ENCODE measurements at places on chromosomes 6 and 20.

DNA sequence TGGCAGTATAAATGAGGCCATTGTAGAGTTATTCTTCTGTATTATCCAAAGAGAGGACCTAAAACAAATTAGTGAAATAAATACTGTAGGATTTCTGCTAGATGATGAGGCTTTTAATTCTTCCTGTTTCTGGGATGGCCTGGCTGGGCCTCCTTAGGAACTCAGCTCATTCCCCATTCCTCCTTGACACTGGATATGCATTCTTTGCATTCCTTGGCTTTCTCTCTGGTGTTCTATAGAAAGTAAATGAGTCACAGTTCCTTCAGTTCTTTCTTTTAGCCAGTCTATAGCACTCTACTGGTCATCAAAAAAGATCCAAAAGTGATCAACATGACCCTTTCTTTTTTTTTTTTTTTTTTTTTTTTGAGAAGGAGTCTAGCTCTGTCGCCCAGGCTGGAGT is 8.6 kb downstream of the OR10C1 start:
- no peak for DNase-seq

DNA sequence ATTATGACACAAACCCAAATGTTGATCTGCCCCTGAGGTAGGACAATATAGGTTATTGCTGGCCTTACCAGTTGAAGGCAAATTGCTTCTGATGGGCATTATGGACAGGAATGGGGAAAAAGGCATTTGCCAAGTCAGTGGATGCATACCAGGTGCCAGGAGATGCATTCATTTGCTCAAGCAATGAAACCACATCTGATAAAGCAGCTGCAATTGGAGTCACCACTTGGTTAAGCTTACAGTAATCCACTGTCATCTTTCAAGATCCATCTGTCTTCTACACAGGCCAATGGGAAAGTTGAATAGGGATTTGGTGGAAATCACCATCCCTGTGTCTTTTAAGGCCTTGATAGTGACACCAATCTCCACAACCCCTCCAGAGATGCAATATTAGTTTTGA is 648.6 kb downstream of the COL12A1 start:
- no peak for DNase-seq

DNA sequence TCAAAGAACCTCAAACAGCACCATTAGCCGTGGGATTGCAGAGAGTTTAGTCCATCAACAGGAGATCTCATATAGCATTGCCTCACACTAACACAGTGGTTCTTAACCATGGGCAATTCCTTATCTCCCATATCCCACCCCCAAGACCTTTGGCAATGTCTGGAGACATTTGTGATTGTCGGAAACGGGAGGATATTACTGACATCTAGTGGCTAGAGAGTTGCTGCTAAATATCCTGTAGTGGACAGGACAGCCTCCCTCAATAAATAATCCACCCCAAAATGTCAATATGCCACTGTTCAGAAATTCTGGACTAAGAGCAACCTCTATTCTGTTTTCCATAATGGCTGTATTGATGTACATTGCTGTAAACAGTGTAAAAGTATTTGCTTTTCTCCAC is 210.1 kb upstream of the CCN2 start:
- no peak for DNase-seq

DNA sequence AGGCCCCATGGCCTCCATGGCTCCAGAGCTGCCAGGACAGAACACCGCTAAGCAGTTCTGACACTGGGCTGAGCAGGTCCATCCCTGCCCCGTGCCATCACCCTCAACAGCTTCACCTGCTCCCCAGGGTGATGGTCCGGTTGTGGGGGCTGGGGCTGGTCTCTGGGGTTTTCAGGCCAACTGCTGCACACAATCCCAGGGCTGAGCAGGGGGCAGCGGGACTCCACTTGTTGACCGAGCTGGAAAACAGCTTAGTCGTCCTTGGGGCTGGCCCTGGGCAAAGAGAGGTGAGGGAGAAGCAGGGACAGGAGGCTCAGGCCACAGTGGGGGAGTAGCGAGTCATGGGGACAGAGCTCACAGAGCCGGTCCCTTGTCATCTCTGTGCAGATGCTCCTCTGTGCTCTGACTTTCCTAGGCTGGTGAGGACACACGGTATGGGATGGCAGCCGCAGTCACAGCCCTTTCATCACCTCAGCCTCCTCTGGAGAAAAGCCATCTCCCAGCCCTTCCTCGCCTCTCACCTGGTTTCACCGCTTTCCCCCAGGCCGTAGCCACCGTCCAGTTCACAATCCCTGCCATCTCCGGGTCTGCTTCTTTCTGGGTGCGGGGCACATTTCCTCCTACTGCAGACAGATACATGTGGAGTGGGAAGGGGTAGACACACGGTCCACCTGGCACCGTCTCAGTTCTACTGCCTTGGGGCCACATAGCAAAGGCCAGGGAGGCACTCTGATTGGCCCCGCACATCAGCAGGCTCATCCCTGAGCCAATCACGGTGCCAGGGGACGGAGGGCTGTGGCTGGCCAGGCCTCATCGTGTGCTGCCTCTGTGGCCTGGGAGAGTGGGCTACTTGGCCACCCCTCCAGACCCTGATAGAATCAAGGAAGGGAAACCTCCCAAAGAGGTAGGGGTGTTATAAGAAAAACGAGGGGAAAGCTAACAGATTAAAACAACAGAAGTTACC is 19.1 kb downstream of the MDFI start:
- no peak for DNase-seq

- no peak for DNase-seq
Observed at GRCh38 chr6:16511723-16512489, 249.4 kb downstream of the ATXN1 start.

GRCh38 chr6:113671421-113671820 is 185.7 kb upstream of the MARCKS start:
- DNase-seq: peak; percentile 53

GRCh38 chr6:2127484-2127911 is 117.9 kb downstream of the GMDS start:
- DNase-seq: no peak

DNA sequence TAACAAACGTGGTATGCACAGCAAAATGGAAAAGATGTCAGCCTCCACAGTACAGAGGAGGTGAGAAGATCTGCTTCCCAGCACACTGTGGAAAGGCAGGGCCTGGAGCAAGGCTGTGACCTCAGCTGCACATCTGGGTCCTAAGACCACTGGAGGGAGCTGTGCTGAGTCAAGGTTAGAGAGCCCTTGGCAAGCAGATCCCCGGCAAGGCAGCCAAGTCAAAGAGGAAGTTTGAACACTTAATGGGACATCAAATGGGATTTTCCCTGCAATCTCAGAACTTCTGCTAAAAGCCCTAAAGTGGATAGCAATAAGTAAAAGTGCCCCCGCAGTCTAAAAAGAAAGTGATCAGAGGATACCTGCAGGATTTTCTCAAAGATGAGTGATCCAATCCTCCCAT is 39.5 kb downstream of the UNC5CL start:
- DNase-seq: peak; percentile 96

DNA sequence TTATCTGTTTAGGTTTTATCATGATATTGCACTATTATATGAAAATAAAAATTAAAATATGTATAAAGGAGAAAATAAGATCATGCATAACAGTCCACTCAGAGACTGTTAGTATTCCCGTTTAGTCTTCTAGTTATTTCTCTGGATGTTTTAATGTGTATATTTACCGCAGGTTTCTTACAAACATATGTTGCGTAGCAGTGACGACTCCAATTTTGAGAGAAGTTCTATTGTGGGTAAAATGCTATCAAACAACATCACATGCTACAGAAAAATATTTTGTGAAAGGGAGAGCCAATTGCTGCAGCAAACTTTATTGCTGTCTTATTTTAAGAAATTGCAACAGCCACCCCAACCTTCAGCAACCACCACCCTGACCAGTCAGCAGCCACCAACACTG is 72.4 kb upstream of the NXT1 start:
- DNase-seq: no peak

GRCh38 chr6:2634139-2634964 is 116.4 kb downstream of the MYLK4 start:
- peak; percentile 94 for DNase-seq

DNA sequence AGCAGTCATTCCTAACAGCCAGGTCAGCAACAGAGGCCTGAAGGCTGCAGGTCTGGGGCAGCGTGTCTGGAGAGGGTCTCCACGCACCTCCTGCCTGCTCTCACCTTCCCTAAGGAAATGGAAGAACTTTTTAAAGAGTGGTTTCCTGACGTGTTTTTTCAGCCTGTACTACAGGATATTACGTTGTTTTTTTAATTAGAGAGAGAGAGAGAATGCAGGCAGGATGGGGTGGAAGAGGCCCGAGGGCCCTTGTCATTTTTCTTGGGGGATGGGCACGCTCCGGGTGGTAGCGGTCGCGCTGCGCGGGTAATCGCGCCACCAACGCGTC is 2.1 kb downstream of the DLL1 start:
- no peak for DNase-seq

DNA sequence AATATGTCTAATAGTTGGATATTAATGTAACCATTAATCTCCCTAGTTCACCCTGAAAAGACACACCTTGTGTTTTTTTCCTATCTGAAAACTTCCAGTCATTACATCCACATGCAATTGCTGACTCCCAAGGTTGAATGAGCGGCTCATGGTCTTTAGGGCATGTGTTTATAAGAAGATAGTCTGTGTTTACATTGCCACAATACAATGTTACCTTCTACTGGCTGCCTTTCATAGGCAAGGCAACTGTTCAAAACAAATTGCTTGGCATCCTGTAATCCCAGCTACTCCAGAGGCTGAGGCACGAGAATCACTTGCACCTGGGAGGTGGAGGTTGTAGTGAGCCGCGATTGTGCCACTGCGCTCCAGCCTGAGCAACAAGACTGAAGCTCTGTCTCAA is 86.8 kb upstream of the SHLD1 start:
- DNase-seq: no peak

GRCh38 chr20:46083101-46083500 is 6.7 kb downstream of the NCOA5 start:
- no peak for DNase-seq

DNA sequence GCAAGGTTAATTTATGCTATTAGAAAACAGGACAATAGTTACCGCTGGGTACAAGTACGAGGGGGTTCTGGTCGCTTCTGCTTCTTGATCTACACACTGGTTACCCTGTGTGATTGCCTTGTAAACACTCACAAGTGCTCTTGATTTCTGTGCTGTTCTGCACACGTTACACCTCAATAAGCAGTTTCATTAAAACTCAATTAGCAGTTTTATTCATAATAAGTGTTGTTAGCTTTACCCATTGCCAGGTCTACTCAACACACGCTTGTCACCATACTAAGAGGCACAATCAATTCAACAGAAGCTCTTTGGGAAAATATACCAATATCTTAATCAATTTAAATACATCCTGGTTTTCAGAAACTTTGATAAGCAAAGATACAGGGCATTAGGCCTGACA is 20.4 kb downstream of the BMP7 start:
- DNase-seq: no peak

- DNase-seq: no peak
Observed at GRCh38 chr20:46328200-46328882, 20.0 kb upstream of the CDH22 start.

GRCh38 chr6:108831104-108831503 is 17.1 kb upstream of the ARMC2 start:
- DNase-seq: no peak

DNA sequence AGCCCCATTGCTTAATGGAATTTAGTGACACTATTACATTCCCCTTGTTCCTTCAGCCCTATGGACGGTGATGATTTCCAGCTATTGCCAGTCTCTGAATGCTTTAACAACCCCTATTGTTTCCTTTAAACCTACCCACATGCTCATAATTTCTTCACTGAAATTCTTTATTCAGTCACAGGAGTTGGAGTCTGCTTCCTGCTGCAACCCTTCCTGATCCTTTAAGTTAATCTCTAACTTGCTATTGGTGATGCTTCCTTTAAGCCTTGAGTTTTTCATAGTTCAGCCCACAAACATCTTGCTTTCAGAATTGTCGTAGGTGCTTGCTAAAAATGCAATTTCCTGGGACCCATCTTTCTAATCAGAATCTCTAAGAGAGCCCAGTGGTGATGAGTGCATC is 66.3 kb upstream of the TNFAIP3 start:
- DNase-seq: no peak

DNA sequence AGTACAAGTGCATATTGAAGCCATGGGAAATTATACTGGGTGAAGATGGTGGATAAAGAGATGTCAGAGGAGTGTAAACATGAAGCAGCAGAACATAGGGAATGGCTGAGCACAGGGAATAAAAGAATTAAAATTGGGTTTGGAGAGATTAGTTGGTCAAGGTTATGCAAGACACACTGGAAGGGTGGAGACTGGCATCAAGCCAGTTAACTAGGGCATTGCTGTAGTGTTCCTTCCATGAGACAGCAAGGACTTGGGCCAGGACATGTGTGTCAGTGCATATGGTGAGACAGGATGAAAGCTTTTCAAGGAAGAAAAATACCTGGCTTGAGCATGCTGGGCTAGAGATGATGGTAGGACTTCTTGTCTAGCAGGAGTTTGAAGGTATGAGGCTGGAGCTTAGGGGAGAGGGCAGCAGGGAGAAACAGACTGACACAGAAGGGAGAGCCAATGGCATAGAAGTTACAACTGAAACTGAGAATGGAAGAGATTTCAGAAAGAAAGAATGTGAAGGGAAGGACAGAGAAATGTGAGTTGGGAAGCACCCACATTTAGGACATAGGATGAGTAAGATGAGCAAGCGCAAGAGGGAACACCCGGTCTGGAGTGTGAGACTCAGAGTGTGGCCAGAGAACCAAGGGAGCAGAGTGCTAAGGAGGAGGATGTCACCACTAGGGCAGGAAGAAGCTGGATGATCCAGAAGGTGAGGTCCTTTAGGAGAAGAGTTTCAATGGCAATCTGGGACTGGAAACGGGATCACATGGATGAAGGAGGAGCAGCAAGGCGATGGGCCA is 14.5 kb upstream of the TMEM170B start:
- DNase-seq: peak; percentile 65

- DNase-seq: no peak
Observed at GRCh38 chr6:24888715-24889370, 46.9 kb downstream of the RIPOR2 start.

DNA sequence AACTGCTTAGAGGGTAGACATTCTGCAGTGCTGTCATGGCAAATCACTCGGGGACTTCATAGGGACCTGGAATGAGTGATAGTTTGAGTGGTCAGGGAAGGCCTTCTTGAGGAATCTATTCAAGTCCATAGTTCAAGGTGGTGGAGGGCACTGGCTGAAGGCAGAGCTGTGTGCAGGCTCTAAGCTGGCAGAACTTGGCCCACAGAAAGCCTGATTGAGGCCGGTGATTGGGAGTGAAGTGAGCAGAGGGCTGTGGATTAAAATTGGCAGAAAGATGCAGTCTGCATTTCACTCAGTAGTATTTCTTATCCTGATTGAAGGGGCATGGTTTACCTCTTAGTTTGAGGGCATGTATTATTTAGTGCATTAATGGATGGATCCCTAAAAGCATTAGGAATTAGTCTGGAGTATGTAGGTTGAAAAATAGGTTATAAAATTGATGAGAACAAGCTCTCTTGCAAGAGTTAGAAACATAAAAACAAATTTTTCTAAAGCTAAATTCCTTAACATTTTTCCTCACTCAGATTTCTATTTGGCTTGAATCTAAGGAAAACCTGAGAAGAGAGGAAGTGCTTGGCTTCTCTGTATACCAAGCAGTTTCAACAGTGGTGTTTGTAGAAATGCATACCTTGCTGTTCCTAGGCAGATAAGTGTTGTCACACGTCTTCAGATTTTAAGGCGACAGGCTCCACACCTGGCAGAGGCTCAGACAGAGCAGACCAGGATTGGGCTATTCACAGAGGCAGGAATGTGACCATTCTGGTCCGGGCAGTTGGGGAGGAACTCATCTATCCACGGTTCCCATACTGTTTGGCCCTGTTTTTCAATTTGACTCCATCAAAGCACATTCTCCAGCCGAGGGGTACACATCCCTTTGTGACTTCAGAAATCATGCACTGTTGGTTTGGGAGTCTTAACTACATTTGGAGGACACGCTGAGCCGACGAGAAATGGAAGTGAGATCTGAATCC is 45.2 kb downstream of the UTRN start:
- no peak for DNase-seq

GRCh38 chr20:56278196-56278595 is 29.7 kb downstream of the MC3R start:
- DNase-seq: peak; percentile 12

All from suppressor macrophage treated with lipopolysaccharide for 1 hour (primary cell).